ENCODE measurements at places on chromosomes 7 and 10. TPM values are rescaled to one million over a fixed set of nuclear protein-coding genes. Genes with fewer than 3 reads are reported as not detected.

- no peak for DNase-seq
These were observed 408.1 kb downstream of the AUTS2 start for GRCh38 chr7:70006261-70006920.

The GRM8 gene
- 2.5 TPM for total RNA-seq

The RBP4 gene
- 6.8 TPM for total RNA-seq

- no peak for DNase-seq
These were observed 30.5 kb downstream of the CPED1 start for GRCh38 chr7:121019018-121019417.
